Activated CD8-positive, alpha-beta T cell treated with anti-CD3 and anti-CD28 coated beads for 36 hours (primary cell): ENCODE measurements at places on chromosomes 11 and 22. TPM values are rescaled to one million over a fixed set of nuclear protein-coding genes. Genes with fewer than 3 reads are reported as not detected.

SAA2 gene
- total RNA-seq, result not detected

IGSF9B gene
- 136 TPM for total RNA-seq

HORMAD2 gene
- total RNA-seq, result not detected

HEPACAM gene
- total RNA-seq, result 0.11 TPM

SHANK3 gene
- total RNA-seq, result 0.16 TPM

CSNK2A3 gene
- 5.4 TPM for total RNA-seq

RIBC2 gene
- total RNA-seq, result 9.5 TPM

OR51E2 gene
- total RNA-seq, result not detected

RPS6KA4 gene
- 26.0 TPM for total RNA-seq
